Stimulated activated CD8-positive, alpha-beta memory T cell treated with anti-CD3 and anti-CD28 coated beads, Interleukin-15, amount 100 ng/mL, for 1 hour (primary cell): ENCODE measurements at places on chromosomes 3 and 15.

DNA sequence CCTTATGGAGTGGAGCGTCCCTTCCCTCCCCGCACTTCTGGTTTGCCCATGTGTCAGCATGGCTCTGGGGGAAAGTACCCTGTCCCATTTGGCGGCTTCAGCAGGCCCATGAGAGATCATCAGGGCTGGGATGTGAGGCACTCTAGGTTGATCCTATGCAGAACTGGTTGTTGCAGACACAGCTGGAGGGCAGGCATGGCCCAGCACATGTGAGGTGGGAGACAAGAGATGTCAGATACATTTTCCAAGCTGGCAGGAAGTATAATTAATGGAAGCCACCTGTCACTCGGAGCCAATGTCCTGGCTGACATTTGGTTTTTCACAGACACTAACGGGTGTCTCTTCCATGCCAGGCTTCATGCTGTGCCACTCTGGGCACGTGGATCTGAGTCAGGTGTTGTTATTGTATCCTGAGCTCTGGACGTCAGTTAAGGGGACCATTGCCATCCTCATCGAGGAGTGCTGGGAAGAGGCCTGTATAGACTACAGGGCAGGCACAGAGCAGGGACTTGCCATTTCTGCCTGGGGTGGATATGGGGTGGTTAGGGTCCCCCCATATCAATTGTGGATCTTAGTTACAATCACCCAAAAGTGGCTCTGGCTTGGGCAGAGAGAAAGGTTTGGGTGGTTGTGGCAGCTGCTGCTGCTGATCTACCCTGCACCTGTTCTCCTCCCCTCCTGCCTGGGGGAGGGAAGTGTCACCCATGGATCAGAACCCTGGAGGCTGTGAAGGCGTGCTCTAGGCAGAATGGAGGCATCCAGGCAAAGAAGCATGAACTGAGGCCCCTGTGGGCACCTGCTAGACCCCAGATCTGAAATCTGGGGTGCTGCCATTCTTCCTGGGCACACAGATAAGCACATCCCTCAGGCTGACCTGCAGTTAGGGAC, 140.7 kb downstream of the FBLN2 start:
- no peak for DNase-seq

GRCh38 chr15:95226835-95227234, 995.5 kb downstream of the MCTP2 start:
- DNase-seq, result no peak

- no peak for DNase-seq
Observed at GRCh38 chr15:80957976-80958375, 31.6 kb downstream of the MESD start.

DNA sequence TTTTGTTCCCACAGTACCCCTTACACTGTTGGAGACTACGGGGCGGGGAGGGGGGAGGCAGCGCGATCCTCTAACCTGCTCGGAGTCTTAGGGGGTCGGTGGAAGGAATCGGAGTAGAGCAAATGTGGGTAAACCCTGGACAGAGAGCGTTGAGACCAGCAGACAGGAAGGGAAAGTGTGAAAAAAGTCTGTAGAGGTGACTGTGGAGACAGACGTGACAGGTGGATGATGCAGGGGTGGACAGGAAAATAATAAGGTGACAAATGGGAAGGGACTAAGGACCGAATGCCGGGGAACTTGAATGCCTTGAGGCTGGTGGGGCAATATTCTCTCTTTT, 424 bp downstream of the EAF2 start:
- no peak for DNase-seq

DNA sequence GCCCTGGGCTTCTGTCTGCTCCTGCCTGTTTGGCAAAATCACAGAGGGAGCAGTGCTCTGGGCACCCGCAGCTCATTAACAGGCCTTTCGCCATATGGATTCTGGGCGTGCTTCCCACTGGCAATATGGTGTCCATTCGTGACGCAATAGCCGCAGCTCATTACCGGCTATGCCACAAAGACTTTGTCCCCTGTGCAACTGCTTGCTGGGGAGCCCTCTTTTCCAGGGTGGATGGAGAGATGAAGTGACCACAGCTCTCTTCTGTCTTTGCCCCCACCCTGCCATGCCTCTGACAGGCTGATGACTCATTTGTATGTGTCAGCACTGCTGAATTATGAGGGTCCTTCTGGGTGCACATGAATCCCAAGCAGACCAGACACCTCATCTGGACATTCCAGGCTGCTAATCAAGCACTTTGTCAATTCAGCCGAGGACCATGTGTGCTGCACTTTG, 214.3 kb upstream of the FEZF2 start:
- DNase-seq, result no peak

- no peak for DNase-seq
Observed at GRCh38 chr15:80732167-80732566, 37.1 kb downstream of the ABHD17C start.

DNA sequence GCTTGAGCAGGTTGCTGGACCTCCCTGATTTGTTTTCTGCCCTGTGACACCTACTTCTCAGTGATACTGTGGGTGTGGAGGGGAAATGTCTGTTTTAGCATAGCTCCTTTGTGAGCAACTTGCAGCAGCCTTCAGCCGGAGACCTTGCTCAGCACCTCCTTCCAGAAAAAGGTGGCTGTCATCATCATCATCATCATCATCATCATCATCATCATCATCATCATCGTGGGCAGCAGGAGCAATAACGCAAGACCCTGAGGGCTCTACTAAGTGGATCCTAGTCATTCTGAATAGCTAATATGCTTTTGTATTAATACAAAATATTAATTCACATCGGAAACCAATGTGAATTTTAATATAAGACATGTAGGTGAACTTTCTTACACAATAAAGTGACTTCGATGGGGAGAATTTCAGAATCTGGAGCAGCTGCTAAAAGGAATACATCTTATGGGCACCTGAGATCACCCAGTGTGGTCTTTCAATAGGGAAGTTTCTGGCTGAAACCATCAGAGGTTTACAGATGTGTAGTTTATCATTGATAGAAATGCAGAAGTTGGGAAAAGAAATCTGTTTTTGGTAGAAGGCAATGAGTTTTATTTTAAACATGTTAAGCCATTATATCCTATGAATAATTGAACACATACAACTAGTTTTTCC, 8.6 kb downstream of the GABRR3 start:
- no peak for DNase-seq

DNA sequence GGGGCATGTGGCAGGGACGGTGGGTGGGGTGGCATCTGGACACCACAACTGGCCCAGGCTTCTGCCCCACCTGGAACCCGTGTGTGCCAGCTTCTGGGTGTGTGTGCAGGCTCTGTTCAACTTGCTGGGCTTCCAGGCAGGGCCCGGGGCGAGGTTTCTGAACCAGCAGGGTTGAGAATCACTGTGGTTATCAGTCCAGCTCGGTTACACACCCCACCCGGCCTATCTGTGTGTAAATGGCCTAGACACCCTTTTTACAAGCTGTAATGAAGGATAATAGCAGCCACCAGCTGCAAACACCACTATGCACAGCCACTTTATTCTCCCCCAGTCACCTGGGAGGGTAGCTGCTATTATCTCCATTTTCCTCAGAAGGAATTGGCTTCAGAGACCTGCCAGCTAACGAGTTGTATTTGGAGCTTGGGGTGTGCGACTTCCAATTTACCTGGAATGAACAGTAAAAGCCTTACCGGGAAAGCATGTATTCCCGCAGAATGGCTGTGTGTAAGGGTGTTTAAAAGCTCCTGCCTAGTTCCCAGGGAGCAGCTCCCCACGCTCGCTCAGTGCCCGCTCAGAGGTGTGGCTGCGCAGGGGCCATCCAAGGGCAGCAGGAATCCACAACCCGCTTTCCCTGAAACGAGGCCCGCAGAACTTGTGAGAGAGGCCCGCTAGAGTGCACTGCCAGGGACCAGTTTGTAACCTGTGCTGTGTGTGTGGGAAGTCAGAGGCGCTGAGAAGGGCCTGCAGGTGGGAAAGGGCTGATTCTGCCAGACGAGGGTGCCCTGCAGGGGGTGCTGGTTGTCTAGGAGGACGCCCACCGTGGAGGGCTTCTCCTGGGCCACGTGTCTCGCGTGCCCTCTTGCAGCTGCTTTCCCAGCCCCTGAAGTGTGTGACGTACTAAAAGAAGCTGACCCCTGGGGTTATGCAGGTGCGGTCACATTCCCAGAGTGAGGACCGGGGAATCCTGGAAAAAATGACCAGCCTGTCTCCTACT, 83.5 kb downstream of the C3orf70 start:
- no peak for DNase-seq

GRCh38 chr3:27840807-27841594, 118.9 kb upstream of the EOMES start:
- DNase-seq, result no peak

- DNase-seq, result no peak
Observed at GRCh38 chr15:31843426-31844055, 186.8 kb upstream of the CHRNA7 start.

DNA sequence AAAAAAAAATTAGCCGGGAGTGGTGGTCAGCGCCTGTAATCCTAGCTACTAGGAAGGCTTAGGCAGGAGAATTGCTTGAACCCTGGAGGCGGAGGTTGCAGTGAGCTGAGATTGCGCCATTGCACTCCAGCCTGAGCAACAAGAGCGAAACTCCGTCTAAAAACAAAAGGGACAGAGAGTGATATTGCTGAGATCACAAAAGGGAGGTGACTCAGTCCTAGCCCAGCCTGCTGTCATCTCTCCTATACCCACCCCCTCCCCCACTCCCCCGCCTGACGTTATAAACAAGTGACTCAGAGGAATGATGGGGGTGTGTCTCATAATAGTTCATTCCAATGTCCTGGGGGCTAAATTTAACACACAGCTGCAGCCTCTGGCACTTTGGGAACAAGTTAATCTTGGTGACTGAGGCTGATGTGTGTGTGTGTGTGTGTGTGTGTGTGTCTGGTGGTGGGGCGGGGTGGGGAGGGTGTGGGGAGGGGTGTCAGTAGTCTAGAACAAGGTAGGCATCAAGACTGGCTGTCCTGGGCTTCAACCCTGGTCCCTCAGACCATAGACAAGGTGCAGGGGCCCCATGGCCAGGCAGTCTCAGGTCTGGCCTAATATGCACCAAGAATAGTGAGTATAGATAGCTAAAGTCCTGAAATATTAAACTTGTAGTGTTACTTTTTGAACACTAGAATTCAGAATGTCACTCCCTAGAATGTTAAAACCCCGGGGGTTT, 1.3 kb upstream of the KLHL40 start:
- DNase-seq, result no peak

DNA sequence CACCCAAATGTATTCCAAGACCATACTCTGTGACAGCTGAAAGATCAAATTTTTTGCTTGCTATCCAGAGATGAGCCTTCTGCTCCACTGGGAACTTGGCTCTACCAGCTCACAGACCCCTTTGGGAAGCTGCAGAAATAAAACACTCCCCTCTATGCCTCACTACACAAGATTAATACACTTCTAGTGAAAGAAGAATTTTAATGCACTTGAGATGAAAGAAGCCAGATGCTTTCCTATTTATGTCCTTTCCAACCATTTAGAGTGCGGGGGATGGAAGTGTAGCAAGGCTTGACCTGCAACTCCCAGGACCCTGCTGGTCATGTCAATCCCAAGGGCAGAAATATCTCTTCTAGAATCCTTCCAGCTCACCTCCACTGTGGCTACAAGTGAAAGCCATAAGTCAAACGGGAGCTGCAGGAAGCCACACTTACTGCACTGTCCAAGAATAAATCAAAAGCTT, 34.7 kb downstream of the ANXA2 start:
- no peak for DNase-seq

DNA sequence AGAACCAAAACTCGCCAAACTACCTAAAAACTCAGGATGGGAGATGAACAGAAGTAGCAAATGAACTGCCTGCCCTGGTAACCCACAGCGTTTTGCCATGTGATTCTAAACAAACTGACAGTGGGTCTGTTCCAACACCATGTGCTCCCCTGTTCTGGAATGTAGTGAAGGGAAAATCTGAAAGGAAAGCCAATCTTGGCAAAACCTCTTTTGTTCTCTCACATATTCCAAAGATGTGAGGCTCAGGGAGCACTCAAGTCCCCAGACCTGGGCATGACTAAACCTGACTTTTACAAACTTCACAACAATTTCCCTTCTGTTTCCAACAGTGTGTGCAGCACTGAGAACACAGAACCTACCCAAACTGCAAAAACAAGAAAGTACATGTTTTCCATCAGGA, 116.1 kb downstream of the IMPG2 start:
- no peak for DNase-seq

DNA sequence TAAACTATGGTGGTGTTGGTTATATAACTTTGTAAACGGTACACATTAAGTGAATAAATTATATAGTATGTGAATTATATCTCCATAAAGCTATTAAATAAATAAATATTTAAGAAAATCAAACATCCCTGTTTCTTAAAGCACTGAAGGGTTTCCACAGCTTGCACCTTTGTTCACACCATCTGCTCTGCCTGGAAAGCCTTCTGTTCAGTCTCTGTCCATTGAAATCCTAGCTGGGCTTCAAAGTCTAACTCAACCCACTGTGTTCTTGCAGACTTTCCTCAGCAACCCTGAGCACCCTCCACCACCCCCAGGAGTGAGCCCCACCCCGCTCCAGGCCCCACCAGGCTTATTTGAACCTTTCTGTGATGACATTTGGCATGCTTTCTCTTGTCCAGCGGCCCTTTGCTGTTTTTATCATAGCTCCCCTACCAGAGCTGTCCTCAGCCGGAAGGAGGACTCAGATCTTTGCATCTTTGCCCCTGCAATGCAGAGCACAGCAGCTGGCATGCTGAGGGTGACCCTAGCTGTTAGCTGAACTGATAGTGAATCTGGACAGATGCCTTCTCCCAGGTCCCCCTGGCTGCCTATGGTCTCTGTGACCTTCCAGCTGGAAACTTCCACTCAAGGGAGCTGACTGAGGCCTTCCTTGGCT, 105.2 kb downstream of the DAPK2 start:
- no peak for DNase-seq

DNA sequence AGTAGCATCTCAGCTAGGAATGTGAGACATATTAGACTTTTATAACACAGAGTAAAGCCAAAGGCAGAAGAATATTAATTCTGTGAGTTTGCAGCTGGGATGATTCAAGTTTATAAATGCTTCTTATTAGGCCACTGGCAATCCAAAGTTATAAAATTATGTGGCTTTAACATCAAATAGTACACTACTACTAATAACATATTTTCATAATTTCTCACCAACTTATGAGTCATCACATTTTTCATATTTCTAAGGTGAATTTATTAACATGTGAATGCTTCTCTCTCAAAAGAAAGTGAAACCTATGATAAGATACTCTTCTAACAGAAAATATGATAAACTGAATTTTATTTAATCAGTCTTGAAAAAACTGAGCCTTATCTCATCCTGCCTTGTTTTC, 1348.2 kb upstream of the ALCAM start:
- DNase-seq, result no peak

GRCh38 chr15:41946970-41947369, 25.4 kb downstream of the EHD4 start:
- DNase-seq, result no peak

- no peak for DNase-seq
Observed at GRCh38 chr3:188407158-188407880, 253.4 kb downstream of the LPP start.

DNA sequence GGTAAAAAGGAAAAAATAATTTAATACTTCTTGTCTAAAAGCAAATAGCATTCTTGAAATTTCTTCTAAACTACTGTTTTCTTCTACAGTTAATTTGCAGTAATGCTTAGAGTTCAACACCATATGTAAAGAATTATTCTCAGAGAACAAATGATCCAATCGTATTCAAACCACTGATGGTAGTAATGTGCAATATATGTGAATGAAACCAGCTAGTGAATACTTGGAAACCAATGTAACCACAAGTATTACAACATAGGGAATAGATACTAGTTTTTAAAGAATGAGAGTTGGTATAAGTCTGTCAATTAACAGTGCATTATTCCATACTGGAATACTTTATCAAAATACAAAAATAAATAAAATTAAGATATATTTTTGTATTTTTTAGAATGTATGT, 850.0 kb downstream of the DIPK2A start:
- no peak for DNase-seq

GRCh38 chr15:31590609-31591008, 264.0 kb downstream of the KLF13 start:
- DNase-seq, result no peak

GRCh38 chr15:32802286-32802936, 84.6 kb downstream of the GREM1 start:
- DNase-seq, result no peak
